CD4-positive, alpha-beta T cell treated with Interleukin-17A for 4 hours (primary cell): ENCODE measurements at places on chromosomes 6 and 20.

DNA sequence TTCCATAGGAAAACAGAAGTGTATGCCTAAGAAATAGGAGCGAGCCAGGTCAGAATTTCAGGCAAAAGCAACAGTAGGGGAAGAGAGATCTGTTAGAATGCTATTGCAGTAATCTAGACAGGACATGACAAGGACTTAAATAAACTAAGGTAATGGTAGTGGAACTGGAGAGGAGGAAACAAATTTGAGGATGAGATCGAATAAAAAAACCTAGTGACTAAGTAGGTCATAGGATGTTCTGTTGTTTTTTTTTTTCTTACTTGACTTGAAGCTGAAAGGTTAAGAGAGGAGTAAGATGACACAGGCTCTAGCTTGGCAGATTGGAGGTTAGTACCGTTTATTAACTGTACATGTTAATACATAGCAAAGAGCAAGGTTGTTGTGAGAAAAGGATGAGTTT lies 28.6 kb downstream of the ORC3 start:
- no peak for DNase-seq

- DNase-seq: no peak
Measured at GRCh38 chr6:139080255-139080920, 51.8 kb downstream of the ABRACL start.

DNA sequence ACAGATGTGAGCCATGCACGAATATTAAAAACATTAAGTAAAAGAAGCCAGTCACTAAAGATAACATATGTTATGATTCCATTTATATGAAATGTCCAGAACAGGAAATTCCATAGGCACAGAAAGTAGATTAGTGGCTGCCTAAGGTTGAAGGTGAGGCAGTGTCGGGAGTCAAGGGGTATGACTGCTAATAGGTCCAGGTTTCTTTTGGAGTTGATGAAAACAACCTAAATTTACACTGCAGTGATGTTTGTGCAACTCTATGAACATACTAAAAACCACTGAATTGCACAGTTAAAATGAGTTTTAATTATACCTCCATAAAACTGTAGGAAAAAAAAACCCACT lies 14.4 kb downstream of the SRPK1 start:
- no peak for DNase-seq

DNA sequence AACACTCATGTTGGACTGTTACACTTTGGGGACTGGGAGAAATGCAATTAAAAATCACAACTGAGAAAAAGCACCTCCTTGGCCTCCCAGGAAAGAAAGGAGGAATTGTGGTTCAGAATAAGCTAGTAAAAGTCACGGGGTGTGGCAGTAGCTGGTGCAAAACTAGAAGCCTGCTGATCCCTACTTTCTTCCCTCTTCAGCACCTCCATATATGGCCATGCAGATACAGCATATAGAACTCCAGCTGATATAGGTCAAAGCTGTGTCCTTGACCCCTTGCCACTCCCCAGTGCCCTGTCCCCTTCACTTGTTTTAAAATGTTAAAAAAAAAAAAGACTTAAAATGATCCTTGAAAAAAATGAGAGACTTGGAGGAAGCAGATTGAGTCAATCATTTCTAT lies 5.5 kb upstream of the FLRT3 start:
- no peak for DNase-seq

DNA sequence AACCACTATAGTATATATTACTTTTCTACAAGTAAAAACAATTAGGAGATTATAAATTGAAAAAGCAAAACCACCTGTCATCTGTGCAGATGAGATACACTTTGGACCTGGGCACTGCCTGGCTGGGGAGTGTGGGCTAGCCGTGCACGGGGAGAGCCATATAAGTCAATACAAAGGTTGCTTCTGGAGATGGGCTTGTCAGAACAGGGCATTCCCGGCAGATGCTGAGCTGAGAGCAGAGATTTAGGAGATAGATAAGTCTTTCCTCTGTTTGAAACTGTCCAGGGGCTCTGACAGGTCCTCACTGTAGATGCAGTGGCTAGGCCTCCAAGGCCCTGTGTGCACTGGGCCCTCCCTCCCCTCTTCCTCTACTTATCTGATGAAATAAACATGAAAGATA lies 34.5 kb downstream of the CD164 start:
- DNase-seq: no peak

DNA sequence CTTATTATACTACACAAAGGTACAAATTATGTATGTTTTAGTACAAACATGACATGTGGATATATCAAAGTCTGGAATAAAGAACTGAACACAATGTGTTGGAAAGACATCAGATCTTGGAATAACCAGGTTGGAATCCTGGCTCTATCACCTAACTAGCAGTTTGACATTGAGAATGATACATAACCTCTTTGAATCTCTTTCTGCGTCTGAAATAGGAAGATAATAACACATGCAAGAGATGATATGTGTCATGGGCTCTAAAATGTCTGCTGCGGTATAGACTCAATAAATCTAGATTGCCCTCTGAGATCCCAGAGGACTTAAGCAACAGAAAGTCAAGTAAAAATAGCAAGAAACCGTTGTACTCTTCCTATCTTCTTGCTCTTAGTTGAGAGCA lies 66.8 kb upstream of the CCN2 start:
- DNase-seq: no peak

DNA sequence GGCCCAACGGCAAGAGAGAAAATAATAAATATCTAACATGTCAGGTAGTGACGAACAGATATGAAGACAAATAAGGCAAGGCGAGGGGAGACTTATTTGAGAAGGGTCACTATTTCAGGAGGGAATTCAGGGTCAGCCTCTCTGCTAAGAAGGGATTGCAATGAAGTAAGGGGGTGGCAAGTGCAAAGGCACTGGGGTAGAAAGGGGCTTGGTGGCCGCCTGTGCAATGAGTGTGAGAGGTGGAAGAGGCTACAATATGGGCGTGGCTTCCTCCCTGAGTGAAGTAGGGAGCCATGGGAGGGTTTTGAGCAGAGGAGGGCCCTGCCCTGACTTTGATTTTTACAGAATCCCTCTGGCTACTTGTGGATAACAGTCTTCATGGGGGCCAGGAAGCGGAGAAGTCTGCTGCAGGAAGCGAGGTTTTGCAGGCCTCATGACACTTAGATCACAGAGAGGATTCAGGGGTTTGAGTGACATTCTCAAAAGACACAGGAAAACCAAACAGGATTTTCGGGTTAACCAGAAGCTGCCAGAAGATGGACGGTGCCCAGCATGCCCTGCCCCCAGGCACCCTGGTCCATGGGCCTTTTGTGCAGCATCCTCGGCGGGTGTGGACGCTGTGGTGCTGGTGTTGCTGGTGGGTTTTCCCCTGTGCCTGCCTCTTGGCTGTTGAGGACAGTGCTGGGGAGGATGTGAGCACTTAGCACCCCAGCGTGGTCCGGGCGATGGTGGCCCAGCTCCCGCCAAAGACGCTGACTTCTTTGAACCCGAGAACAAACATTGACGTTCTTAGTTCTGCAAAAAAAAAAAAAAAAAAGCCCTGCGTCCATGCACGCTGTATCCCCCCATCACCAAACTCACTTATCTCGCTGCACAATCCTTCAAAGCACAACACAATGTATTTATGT lies 124.2 kb upstream of the PTPN1 start:
- peak; percentile 34 for DNase-seq

DNA sequence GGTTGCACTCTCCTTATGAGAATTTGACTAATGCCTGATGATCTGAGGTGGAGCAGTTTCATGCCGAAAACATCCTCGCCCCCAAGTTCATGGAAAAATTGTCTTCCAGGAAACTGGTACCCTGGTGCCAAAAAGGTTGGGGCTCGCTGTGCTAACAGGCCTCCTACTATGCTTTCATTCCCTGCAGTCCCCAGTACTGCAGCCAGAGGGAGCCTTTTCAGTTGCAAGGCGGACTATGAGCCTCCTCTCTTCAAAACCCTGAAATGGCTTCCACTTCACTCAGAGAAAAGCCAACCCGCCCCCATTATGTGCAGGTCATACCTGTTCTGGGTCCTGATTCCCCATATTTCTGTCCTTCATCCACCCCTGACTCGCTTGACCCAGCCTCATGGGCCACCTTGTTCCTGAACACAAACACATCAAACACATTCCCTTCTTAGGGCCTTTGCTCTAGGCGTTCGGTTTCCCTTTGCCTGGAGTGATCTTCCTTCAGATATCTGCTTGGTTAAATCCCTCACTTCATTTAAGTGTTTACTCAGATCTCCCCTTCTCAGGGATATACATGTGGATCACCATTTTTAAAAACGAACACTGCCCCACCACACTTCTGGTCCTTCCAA lies 173.7 kb downstream of the PHACTR1 start:
- no peak for DNase-seq

DNA sequence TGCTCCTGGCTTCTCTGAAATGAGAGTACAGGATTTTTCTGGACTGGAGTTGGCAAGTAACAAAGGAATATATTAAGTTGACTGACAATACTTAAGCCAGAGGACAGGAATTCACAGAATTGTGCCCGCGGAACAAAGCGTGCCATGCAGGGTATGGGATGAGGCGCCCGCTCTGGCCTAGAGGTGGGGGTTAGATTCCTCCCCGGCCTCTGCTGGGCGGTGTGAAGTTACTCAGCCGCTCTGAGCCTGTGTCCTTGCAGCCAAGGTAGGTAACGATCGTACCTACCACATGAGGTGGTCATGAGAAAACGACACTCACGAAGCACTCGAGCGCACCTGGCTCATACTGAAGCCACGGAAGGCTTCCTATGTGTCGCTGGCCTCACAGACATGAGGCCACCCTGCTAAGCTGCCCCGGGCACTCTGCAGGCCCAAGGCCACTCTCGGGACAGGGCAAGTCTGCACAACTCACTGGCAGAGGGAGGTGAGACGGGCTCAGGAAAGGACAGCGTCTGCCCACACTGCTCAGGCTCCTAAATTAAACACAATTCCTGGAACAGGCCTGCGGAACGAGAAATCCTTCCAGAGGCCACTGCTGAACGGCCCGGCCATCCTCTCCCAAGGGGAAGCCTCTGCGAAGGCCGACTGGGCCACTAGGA lies 70.8 kb downstream of the PSMG4 start:
- no peak for DNase-seq

- DNase-seq: no peak
Measured at GRCh38 chr6:54877713-54878317, 31.2 kb downstream of the FAM83B start.

GRCh38 chr6:73521351-73521985 lies 636 bp upstream of the EEF1A1 start:
- DNase-seq: no peak

- DNase-seq: no peak
Measured at GRCh38 chr6:149050160-149050559, 267.4 kb upstream of the TAB2 start.

DNA sequence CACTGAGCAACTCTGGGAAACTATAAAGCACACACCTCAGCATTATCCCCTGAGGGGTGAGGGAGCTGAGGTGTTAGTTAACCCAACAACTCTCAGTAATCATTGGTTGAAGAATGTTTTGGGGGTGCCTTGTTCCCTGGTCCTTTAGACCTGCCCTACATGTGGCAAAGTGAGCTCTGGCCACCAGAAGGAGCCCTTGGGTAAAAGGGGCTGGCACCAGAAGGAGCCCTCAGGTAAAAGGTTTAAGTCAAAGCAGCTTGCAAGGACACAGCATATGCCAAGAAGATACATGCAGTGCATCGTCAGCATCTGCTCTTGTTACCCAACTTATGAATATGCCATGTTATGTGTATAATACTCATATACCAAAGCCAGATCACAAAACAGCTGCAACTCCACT lies 1081.7 kb downstream of the KIF16B start:
- no peak for DNase-seq

- no peak for DNase-seq
Measured at GRCh38 chr20:19473216-19473921, 260.9 kb downstream of the SLC24A3 start.

DNA sequence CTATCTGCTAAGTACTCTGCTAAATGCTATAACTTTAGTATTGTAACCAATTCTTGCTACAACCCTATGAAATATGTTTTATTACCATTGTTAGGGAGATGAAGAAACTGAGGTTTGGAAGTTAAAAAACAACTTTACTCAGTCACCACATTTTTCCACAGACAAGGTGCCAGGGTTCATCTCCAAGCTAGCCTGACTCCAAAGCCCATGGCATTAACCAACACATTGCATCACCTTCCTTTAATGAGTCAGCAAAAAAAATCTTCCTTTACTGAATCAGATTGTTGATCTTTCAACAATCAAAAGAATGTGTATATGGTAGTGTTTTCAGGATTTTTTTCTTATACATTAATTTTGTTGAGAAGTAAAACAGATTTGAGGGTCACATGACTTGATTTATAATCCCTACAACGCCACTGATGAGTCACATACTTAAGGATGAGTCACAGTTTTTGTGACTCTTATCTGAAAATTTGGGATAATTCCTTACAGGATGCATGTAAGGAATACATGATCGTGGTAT lies 41.5 kb downstream of the MAN1A1 start:
- DNase-seq: no peak

DNA sequence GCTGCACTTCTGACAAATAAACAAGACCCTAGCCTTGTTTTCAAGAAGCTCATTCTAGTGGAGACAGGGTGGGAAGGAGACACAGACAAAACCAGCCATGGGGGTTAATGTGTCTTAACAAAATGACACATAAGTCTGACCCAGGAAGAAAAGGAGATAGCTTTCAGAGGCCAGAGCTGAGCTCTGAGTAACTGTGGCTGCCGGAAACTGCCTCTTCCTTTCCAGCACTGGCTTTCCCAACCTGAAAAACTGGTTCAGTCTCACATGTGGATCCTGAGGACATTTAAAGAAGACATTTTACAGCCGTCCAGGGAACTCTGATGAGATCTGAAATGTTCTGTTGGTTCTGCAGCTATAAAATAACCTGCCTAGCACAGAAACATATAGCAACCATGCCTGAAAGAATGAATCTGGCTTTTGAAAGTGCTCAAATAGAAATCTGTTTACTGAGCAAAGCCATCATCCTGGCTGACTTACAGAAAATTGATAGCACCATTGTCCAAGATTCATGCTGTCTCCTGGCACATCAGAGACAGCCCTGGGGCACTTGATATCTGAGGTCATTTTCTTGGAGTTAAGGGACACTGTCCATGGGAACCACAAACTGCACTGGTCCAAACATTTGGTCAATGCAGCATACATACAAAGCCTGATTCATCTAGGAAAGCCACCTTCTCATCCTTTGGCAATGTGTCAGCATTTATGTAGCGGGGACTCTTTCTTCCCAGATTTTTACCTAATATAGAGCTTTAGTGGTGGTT lies 83.2 kb upstream of the PAX1 start:
- DNase-seq: no peak

DNA sequence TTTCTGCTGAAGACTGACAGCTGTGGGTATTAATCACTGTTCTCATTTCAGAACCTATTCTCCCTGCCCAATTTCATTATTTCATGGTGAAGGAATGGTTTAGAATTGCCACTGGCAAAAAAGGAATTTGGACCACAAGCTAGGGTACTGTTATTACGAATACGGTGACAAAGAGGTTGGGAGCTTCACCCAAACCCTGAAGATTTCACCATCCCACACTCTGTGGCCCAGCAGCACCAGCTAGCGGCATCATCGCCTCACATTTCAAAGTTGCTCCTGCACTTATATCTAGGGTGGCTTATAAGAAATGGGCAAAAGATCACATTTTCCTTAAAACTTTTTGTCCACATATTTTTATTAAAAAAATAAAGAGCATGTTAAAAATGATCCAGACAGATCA lies 236.1 kb downstream of the SYNDIG1 start:
- no peak for DNase-seq
